ENCODE measurements at places on chromosomes 3 and 15. TPM values are rescaled to one million over a fixed set of nuclear protein-coding genes. Genes with fewer than 3 reads are reported as not detected.

- DNase-seq, result no peak
Observed at GRCh38 chr15:72614810-72615532, 39.5 kb upstream of the GOLGA6B start.

DNA sequence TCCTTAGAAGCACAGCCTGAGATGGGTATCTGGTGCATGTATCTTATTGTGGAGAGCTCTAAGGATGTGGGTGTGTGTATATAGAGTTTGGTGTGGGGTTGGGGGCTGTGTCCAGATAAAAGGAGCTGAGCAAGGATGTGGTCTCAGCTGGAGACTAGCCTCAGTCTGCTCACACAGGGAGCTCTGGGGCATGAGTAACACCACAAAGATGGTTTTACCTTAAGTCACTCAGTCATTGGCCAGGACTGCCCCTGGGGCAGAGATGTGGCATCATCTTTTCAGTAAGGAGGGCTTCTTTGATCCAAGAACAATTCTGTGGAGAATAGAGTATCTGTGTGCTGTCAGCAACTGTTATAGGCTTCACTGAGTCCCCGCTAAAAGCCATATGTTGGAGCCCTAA, 163.4 kb upstream of the NUDT16 start:
- no peak for DNase-seq

DNA sequence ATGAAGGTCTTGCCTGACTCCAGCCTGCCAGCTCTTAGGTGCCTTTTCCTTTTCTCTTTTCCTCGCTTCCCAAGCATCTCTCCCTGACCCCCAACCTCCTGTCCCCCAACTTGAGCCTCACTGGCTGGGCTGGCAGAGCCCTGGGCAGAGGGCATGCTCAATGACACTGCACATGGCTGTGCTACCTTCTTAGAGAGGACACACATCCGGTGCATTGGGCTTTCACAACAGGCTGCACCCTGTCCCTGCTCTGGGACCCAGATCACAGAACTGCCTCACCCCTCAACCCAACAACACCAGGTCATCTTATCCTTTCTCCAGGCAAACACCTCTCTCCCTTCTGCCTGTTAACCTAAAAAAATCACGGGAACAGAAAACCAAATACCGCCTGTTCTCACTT, 7.5 kb upstream of the ANKDD1A start:
- DNase-seq, result no peak

- DNase-seq, result no peak
Observed at GRCh38 chr15:62648954-62649353, 393.6 kb upstream of the TPM1 start.

DNA sequence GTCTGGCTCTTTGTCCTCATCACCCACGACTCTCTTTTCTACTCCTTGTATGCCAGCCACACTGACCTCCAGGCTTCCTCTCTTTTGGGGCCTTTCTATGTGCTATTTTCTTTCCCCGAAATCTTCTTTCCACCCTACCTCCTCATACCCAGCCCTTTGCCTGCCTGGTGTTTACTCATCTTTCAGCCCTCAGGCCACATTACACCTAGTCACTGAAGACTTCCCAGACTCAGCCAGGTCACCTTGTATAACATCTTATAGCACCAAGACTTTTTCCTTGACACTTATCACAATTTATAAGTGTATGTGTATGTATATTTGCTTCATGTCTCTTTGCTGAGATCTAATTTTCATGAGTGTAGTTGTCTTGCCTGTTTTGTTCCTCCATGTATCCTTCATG, 396.4 kb downstream of the NLGN1 start:
- DNase-seq, result no peak

The MYZAP gene
- not detected for total RNA-seq

The KCNMB3 gene
- 2.5 TPM for total RNA-seq

DNA sequence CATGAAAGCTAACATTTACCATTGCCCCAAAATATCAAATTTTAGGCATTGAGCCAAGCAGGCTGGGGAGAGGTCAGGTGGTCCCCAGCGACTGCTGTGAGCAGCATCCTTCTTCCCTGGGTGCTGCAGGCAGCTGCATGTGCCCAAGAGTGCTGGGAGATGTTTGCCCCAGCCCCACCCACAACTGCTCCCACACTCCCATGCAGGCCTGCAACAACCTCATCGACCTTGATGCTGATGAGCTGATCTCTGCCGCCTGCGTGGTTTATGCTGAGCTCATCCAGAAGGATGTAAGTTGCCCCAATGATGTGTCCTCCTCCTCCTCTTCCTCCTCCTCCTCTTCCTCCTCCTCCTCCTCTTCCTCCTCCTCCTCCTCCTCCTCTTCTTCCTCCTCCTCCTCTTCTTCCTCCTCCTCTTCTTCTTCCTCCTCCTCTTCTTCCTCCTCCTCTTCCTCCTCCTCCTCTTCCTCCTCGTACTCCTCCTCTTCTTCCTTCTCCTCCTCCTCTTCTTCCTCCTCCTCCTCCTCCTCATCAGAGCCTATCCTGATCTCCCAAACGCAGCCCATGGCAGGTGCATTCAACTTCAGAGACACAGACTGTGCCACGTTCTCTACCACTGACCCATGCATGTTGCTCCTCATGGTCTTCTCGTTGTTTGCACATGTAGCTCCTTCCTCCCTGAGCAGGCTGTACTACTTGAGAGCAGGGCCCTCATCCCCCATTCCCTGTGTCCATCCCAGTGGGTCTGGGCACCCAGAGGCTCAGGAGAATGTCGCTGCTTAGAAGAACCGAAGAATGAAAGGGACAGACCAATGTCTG, 15.1 kb downstream of the TBC1D21 start:
- DNase-seq, result no peak

DNA sequence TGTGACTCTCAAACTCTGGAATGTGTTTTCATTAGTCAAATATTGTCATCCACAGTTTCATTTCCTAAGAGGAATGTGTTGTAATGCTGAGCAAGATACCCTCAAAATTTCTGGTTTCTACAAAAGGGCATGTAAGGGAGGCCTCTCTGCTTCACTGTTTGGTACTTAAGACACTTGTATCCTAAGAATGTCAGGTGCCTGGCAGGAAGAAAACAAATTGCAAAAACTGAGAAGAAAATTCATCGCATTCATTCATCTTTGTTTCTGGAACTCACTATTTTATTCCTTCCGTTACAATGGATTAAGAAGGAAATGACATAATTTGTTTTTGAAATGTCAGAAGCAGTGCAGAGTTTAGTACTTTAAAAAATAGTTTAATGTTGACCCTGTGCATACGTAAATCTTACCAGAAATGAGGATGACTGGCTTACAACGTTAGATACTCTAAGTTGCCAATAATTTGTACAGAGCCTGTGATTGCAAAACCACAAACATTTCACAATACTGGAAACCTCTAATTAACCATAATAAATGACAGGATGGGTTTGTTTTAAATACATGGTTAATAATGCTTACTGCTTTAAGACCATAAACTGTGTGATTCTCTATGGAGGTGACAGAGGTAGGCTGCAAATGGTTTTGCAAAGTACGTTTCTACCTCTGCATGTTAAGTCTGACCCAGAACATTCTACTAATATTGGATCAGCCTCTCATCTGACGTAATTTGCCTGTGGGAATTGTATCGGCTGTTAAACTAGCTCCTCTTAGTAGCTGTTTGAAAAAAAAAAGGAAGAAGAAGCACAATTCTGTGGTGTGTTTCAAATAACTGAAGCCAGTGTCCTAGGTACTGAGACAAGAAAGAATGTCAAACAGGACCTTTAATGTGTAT, 477.8 kb downstream of the RBMS3 start:
- DNase-seq, result no peak

The ALDH1L1 gene
- total RNA-seq, result not detected

DNA sequence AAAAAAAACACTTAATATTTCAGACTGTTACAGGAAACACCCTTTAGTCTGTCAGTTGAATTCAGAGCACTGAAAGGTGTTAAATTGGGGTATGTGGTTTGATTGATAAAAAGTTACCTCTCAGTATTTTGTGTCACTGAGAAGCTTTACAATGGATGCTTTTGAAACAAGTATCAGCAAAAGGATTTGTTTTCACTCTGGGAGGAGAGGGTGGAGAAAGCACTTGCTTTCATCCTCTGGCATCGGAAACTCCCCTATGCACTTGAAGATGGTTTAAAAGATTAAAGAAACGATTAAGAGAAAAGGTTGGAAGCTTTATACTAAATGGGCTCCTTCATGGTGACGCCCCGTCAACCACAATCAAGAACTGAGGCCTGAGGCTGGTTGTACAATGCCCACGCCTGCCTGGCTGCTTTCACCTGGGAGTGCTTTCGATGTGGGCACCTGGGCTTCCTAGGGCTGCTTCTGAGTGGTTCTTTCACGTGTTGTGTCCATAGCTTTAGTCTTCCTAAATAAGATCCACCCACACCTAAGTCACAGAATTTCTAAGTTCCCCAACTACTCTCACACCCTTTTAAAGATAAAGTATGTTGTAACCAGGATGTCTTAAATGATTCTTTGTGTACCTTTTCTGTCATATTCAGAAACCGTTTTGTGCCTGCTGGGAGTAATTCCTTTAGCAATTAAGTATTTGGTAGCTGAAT, 17.9 kb downstream of the TMEM43 start:
- DNase-seq, result no peak

The DUOXA2 gene
- total RNA-seq, result not detected

The KNL1 gene
- 4.0 TPM for total RNA-seq

GRCh38 chr3:99854756-99855298, 37.2 kb downstream of the CMSS1 start:
- no peak for DNase-seq

- DNase-seq, result no peak
Observed at GRCh38 chr3:179860275-179861107, 176.2 kb downstream of the PEX5L start.

GRCh38 chr15:30870681-30871080, 33.0 kb upstream of the FAN1 start:
- DNase-seq, result no peak

- DNase-seq, result no peak
Observed at GRCh38 chr15:69668039-69668705, 215.6 kb downstream of the RPLP1 start.

DNA sequence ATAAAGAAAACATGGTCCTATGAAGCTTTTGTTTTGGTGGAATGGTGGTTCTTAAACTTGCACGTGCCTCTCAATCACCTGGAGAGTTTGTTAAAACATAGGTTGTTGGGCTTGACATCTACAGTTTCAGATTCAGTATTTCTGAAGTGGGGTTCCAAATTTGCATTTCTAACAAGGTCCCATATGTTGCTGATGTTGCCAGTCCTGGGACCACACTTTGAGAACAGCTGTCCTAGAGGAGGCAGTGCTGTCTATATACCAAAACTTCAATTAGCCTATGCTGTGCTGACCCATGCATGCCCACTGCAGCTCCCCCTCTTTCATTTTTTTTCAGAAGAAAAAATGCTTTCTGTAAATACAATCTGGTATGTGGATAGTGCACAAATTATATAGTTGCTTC, 31.3 kb downstream of the ALCAM start:
- DNase-seq, result no peak
